Subcutaneous preadipocyte (primary cell): ENCODE measurements at places on chromosomes 11 and 22. TPM values are rescaled to one million over a fixed set of nuclear protein-coding genes. Genes with fewer than 3 reads are reported as not detected.

The CASP12 gene
- not detected in 2 replicates for total RNA-seq

The SLC35F2 gene
- 16.5 and 36.4 TPM in 2 replicates for total RNA-seq

The PLAAT2 gene
- total RNA-seq = not detected in 2 replicates

The OR52E6 gene
- not detected in 2 replicates for total RNA-seq

The PAAF1 gene
- total RNA-seq = 9.0 and 12.5 TPM in 2 replicates

The TSGA10IP gene
- total RNA-seq = not detected in 2 replicates

The MADD gene
- total RNA-seq = 10.3 and 20.3 TPM in 2 replicates

The PANX2 gene
- under 0.01 and 0.37 TPM in 2 replicates for total RNA-seq

The MN1 gene
- 1.8 and 4.1 TPM in 2 replicates for total RNA-seq
